ENCODE measurements at places on chromosomes 12 and 14.

DNA sequence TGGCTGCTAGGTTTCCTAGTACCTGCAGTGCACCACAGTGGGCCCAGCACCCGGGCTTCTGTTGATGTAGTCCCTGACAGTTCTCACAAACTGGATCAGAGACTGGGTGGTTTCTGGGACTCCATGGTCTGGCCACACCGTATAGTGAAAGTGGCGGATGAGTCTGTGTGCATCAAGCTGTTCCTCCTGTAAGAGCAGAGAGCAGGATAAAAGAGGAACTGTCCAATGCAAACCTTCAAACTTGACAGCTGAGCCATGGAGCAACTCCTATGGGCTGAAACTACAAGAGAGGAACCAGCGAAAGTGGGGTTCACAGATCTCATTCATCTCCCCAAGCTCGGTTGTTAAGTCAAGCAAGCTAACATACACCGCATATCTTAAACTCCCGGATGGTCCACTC, 102.8 kb downstream of the PTPRB start:
- DNase-seq: no peak

- DNase-seq: no peak
Measured at GRCh38 chr12:25653487-25654175, 100.5 kb upstream of the LMNTD1 start.

- DNase-seq: no peak
Measured at GRCh38 chr14:39880106-39880695, 448.0 kb upstream of the FBXO33 start.

GRCh38 chr12:53733807-53734200, 6.6 kb upstream of the CALCOCO1 start:
- DNase-seq: no peak

DNA sequence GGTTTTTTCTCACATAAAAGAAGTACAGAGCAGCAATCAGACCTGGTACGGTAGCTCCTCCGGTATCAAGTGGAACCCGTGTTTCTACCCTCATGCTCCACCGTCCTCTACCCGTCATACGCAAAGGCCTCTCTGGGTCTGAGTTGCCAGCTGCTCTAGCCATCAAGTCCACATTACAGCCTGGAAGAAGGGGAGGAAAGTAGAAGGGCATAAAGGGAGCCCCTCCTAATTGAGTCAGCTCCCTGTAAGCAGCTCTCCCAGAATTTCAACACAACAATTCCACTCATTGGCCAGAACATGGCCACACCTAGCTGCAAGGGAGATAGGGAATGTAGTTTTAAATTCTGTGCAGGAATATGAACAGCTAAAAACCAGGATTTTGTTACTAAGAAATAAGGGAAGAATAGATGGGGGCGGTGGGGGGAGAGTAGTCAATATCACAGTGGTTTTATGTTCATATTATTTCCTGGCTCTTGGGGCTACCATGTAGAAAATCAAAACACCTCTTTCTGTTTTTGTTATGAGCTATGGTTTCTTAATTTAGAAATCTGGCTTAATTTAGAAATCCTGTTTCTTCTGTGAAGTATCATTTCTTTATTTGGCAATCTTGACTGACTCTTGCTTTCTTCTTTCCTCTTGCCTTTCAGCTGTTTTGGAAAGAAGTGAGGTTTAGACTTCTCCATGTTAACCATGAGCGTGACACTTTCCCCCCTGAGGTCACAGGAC, 103.9 kb downstream of the AKAP6 start:
- no peak for DNase-seq

- no peak for DNase-seq
Measured at GRCh38 chr14:98240376-98240775, 1031.6 kb downstream of the BCL11B start.

GRCh38 chr12:103456006-103456405, 39.8 kb downstream of the C12orf42 start:
- DNase-seq: no peak

- no peak for DNase-seq
Measured at GRCh38 chr12:130873825-130874224, 2.0 kb downstream of the RAN start.

DNA sequence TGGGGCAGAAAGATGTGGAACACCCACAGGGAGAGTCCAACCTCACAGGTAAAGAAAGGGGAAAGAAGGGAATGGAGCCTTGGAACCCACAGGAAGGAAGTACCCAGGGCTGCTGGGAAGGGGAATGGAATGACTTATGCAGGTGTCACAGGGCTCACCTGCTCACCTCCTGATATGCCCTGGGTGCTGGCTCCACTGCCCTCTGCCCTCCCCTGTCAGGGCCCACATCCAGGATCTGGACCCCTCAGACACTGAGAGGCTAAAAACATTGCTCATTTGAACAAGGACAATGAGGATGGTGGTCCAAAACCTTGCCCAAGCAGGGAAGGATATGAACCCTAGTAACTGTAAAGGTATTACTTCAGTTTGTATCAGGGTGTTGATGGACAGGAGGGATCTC, 19.3 kb downstream of the ZBTB39 start:
- no peak for DNase-seq

DNA sequence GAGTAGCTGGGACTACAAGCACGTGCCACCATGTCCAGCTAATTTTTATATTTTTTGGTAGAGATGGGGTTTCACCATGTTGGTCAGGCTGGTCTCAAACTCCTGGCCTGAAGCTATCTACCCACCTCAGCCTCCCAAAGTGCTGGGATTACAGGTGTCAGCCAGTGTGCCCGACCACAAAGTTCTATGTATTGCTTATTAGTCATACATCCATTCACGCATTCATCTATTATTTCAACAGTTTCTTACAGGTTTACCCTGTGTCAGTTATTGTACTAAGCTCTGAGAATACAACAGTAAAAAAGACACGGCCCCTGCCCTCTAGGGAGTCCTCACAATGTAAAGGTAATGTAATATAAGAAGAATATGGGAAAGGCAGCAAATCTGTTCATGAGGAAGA, 188.9 kb upstream of the BTG1 start:
- no peak for DNase-seq

- DNase-seq: no peak
Measured at GRCh38 chr14:71141701-71142374, 234.6 kb downstream of the PCNX1 start.

DNA sequence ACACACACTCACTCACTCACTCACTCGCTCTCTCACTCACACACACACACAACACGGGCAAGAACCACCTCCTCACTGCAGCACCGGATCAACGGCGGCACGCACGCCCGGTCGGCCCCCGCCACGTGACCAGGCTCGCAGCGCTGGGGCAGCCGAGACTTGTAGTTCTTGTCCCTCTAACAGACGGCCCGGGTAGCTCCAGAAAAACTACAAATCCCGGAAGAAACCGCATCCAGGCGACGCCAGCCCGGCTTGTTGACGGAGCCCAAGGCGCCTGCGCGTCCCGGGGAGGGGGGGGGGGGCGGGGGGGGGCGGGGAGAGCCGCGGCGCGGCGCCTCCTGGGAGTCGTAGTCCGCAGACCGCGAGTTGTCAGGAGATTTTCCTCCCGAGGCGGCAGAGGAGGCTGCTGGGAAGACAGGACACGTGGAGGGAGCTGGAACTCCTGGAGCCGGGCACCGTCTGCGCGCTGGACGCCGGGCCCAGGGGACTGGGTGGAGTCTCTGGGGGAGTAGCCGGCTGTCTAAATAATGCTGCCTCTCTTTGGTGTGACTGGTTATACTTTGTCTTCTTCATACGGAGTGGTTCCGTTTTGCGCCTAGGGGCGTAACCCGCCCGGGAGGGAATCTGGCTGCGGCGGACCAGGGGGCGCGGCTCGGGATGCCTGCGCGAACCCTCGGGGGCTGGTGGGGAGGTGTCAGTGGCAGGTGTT, at the start of gene MAX:
Gene MAX (minus strand): TSS at position 77 of the 709 bp plus-strand sequence. CDS start 178 bp downstream, outside the sequence.
- peak; percentile 94 for DNase-seq

- DNase-seq: no peak
Measured at GRCh38 chr14:67680121-67680602, 5.7 kb upstream of the VTI1B start.

DNA sequence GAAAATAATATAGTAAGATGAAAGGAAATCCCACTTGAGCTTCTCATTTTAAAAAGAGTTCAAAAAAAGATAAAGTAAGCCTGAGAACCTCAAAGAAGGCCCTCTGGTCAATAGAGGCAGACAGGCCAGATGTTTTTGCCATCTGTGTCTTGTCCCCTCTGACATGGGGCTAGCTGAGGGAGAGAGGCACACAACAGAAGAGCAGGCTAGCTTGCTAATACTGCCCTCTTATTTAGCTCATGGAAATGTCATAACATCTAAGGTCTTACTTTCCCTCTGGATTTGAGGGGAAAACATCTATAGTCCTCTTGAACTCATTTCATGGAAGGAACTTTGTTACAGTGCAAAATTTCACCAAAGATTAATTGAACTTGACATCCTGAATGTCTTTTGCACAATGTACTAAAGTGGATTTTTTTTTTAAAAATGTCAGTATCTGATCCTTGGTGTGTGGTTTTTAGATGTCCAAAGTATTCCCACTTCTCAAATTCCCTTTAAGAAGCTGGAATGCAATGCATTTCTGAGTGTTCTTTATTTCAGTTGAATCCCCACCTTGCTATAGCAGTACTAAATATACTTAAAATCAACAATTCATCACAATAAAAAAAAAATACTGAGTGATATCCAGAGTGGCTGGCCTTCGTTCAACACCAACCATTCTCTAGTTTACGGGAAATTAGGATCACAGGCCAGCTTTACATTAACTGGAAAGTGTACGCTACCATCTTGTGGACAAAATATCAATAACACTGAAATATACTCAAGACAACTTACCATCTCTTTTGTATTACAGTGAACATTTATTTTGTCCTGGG, 176.7 kb downstream of the PAH start:
- DNase-seq: no peak

GRCh38 chr12:124868252-124869058, 4.8 kb upstream of the SCARB1 start:
- DNase-seq: no peak

GRCh38 chr14:81533212-81533535, 479 bp downstream of the SEL1L start:
- DNase-seq: no peak

DNA sequence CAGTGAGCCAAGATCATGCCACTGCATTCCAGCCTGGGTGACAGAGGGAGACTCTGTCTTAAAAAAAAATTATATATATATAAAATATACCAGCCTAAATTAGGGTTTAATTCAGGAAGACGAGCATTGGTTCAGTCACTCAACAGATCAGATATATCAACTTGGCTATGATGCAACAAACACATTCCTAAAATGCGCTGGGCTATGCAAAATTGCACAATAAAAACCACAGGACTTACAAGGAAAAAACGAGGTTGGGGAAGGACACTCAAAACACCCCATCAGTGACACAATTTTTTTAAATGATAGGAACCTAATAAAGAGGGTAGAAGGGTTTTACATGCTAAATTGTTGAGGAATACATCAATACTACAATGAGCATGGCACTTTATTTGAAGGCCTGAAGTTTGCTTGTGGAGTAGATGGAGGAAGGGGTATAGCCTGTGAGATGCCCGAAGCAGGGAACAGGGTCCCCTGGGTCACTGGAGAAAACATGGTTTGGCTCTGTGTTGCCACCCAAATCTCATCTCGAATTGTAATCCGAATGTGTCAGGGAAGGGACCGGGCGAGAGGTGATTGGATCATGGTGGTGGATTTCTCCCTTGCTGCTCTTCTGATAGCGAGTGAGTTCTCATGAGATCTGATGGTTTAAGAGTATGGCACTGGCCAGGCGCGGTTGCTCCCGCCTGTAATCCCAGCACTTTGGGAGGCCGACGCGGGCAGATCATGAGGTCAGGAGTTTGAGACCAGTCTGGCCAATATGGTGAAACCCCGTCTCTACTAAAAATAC, 71.2 kb downstream of the TNFAIP2 start:
- peak; percentile 69 for DNase-seq

- peak; percentile 83 for DNase-seq
Measured at GRCh38 chr12:53048780-53049401, 974 bp upstream of the TNS2 start.

GRCh38 chr14:84250893-84251292, 1279.1 kb upstream of the FLRT2 start:
- DNase-seq: no peak

DNA sequence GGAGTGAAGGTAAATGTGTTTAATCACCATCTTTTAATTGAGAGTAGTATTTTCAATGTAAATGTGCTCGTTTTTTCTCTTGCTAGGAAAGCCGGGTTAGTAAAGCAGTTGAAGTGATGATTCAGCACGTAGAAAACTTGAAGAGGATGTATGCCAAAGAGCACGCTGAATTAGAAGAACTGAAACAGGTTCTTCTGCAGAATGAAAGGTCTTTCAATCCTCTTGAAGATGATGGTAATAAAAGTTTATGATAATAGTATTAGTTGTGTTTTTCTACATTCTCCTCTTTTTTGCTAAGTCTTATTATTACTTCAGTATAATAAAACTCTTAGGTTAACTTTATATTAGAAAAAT, 93.9 kb downstream of the DNAI7 start:
- DNase-seq: no peak

Data from right lung (tissue), 10 donors.